ENCODE measurements at places on chromosomes 6 and 20.

- no peak for DNase-seq
Observed at GRCh38 chr6:28402197-28402596, 2.6 kb upstream of the ZSCAN12 start.

DNA sequence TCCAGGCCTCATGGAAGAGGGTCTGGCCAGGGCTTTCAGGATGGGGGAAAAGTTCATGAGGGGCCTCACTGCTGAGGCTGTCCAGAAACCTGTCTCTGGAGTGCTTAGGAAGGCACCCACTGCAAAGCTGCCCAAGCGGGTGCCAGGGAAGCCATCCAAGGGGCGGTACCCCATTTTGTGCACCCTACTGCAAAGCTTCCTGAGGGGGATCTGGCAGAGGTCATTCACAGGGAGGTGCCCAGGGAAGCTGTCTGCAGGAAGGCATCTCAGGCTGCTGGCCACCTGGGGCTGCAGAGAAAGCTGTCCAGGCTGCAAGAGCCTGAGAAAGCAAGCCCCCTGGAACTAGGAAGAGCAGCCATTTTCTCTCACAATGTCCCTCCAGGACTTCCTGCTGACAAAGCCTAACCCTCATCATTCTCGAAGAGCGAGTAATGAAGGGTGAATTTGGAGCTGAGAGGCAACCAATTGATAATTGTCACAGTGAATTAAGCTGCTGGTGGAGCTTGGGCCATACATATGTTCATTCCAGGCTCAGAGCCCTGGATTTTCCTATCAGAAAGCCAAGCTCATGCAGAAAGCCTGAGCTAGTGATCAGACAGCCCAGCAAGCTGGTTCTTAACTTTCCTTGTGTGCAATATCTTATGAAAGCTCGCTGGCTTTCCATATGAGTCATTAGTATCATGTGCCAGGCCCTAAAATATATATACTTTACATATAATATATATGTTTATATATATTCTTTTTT is 62.2 kb upstream of the SLC22A16 start:
- no peak for DNase-seq

- DNase-seq = no peak
Observed at GRCh38 chr6:11878735-11879134, 100.1 kb upstream of the ADTRP start.

GRCh38 chr20:21238818-21239536 is 64.2 kb upstream of the XRN2 start:
- no peak for DNase-seq

GRCh38 chr20:50227506-50227905 is 36.9 kb downstream of the CEBPB start:
- DNase-seq = no peak

- DNase-seq = no peak
Observed at GRCh38 chr6:126261792-126262421, 78.0 kb upstream of the CENPW start.

DNA sequence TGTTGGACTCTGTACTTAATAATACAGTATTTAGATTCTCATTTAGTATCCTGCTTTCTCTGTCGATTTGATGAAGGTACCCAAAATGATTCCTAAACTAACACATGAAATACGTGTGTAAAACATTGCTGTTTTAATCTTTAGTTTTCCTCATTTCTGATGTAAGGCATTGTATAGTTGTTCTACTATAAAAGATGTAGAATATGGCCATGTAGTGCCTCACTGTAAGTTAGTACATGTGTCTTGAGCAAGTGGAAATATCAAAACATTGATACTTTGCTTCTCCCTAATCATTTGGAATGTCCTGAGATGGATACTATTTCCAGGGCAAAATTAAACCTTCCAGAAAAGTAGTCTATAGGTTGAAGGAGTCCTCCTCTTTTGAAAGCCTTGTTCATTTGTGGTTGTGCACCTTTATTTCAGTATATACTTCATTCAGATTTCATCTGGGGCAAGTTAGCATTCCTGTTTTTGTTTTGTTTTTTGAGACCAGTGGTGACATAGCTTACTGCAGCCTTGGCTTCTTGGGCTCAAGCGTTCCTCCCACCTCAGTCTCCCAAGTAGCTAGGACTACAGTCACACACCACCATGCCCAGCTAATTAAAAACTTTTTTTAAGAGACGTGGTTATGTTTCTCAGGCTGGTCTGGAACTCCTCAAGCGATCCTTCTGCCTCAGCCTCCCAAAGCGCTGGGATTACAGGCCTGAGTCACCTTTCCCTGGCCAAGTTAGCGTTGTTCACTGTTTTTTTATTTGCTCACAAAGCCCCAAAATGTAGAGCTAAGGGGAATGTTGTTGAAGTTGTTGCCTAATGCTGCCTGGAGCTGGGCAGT is 11.6 kb downstream of the SRSF3 start:
- DNase-seq = no peak

Data from GDM1 (cell line).